Left kidney (tissue), 8 donors: ENCODE measurements at places on chromosomes 2 and 18.

GRCh38 chr18:77969972-77970371, 720.3 kb downstream of the GALR1 start:
- no peak for DNase-seq

DNA sequence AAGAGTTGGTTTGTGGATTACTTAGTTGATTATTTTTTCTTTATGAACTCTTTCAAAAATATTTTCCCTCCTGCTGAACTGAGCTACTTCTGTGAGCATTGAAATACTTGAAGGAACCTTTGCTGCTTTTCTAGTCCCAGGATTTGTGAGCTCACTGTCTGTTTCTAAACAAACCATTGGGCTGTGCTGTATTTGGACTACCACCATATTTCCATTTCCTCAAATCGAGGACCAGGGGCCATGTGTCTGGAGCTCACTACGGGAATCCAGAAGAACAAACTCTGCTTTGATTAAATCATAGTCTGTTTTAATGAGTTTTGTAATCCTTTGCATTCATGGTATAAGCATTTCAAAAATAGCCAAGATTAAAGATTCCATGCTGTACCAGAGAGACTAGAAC, 1.3 kb downstream of the MRPL33 start:
- DNase-seq, result no peak

DNA sequence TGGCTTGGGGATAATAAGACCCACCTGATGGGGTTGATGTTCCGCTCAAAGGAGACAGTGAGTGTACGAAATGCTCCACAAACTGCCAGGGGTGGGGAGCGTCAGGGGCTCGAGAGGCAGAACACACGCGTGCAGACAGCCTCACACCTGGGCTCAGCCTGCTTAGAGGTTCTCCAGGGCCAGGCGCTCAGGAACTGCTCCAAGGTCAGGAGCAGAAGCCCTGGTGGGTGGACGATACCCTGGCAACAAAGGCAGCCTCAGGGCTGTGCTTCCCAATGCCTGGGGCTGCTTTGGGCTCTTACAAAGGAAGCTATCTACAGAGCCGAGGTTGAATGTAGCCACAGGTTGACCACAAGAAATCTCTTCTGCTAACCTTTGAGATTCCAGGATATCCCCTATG, 114.4 kb downstream of the CLIP4 start:
- no peak for DNase-seq

DNA sequence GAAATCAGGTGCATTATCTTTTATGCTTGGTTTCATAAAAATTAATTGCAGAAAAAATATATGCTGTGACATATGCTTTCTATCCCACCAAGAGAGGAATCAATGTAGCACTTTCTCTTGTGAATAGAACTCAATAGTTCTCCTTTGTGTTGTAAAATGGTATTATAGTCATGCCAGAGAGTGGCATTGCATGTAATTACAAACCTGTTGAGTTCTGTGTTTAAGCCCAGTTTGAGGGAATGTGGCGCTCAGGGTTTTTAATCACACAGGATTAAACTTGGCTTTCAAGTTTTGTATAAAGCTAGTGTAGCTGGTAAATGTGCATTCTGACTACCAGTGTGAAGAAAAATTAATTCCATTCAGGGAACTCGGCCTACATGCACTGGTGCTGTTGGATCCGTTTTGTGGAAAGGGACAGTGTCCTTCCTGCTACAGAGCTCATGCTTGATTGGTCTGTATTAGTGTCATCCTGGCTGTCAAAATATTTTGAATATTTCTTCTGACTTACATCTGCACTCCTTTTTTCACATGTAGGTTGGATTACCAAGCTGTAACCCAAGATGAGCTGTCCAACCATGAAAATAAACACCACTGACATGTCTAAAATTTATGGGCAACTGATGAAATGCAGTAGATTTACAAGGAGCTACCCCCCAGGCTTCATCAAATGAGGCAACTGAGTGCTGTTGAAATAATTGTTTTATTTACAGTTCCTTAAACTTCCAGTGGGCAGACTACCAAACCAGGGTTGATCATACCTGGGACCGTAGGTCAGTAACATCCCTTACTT, 80.3 kb downstream of the SLC4A3 start:
- no peak for DNase-seq

DNA sequence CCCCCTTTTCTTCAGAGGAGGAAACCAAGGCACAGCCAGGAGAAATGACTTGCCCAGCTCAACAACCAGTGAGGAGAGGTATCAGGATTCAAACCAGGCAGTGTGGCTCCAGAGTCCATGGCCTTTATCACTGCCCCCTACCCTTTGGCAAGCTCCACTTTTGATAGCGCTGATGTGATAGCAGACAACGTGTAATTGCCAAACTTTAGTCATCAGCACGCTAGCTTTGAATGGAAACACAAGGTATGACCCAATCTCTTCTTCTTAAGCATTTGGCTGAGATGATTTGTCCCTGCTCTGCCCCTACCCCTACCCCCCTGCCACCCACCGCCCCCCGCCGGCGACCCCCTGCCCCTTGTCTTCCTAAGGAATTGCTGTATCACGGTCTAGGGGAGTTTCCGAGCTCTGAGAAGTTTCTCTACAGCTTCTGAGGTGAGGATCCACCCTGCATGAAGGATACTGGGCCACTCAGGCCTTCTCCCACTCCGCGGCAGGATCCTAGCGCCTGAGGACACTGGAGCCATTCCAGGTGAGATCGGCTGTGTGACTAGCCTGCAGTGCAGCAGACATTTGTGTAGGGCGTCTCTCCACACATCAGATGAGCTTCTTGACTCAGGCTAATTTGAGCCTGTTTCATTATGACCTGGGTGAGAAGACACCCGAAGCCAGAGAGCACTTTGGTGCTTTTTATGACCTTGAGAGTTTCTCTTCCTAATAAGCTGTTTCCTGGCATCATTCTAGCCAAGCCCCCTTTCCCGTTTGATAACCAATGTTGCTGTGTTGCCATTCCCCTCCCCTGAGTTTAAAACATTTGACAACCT, 75.1 kb upstream of the MAP4K4 start:
- DNase-seq, result no peak

- DNase-seq, result no peak
These were observed 251.4 kb upstream of the UBE2E3 start for GRCh38 chr2:180728928-180729559.

DNA sequence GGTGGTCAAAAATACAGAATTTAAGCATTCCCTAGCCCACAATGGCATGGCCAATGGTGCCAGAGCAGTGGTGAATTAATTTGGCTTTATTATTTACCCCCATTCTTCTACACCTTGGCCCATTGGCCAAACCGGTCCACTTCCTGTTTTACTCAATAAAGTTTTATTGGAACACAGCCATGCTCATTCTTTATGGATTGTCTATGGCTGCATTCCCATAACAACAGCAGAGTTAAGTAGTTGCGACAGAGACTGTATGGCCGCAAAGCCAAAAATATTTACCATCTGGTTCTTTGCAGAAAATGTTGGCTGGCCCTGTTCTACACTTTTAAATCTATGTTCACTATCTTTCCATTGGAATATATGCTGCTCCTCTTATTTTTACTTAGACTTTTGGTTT, 130.3 kb upstream of the CCDC68 start:
- no peak for DNase-seq

- no peak for DNase-seq
These were observed 16.5 kb upstream of the FIGN start for GRCh38 chr2:163752267-163752666.

- no peak for DNase-seq
These were observed 479 bp upstream of the ATP5F1A start for GRCh38 chr18:46098616-46098933.

DNA sequence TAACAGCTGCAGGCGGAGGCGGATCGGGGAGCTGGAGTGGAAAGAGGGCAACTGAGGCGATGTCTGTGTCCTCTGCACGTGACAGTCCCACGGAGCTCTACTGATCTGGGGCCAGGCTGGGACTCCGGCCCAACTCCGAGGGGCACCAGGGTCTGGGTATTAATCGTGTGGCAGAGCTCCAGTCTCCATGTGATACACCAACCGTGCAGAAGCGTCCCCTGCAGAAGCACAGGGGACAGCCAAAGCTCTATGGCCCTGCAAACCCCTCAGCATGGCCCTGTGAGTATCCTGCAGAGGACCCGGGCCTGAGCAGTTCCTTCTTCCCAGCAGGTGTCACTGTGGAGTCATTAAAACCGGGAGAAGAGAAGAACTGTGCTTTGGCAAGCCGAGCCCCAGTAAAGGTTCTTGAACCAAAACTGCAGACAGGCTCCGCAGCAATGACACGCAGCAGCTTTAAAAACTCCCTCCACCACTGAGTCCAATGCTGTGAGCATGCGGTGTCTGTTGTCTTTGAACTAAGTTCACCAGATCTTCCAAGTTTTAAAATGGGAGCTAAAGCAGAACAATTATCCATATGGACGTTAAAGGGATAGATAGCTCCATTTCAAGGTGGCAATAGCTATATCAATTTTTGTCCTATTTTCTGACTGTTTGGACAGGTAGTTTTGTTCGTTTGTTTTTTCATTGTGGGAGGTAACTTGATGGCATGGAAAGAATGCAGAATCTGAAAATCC, 79.4 kb downstream of the TMEM182 start:
- DNase-seq, result peak; percentile 68

- no peak for DNase-seq
These were observed 46.1 kb upstream of the PLB1 start for GRCh38 chr2:28449488-28450395.

DNA sequence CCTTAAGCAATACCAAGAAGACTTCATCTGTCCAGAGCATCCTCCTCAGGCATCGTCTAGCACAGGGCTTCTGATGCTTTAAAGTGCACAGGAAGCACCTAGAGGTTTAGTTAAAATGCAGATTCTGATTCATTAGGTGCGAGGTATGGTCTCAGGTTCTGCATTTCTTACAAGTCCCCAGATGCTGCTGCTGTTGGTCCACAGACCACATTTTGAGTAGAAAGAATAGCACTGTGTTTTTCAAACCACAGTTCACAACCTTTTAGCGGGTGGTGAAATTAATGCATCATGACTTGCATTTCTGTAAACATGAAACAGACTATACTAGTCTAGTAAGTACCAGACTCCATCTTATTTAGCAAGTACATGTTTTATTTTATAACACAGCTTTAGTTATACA, 134.6 kb downstream of the TMEFF2 start:
- DNase-seq, result no peak

- no peak for DNase-seq
These were observed 18.3 kb upstream of the ALLC start for GRCh38 chr2:3639653-3640052.

GRCh38 chr18:35713545-35713944, 132.0 kb downstream of the GALNT1 start:
- no peak for DNase-seq

DNA sequence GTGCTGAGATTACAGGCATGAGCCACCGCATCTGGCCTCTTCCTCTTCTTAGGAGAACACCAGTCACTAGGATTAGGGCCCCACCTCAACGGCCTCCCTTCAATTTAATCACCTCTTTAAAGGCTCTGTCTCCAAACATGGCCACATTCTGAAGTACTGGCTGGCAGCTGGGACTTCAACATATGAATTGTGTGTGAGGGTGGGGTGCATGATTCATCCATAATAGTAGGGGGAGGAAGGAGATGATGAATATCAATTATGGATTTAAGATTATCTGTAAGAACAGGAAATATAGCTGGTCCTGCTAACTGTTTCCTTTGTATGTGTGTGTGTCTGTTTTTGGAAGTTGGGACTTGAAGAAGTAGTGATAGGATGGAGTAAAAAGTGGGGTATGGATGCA, 14.7 kb upstream of the EPG5 start:
- no peak for DNase-seq

DNA sequence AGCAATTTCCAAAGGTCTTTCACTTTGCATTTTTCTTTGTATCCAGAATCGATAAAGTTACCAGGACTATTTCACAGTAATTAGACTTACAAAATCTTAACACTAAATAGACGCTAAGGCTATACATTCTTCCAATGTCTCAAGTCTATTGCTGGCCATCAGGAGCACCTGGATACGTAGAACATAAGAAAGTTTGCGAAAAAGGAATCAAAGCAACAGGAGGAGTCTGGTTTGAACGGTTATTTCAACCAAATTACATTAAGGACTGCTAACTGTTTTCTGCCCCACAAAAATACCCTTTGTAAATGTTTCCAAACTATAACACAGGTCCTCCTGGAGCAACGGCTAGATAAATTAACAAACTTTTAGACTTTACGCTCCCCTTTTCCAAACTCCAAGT, 1.4 kb upstream of the HNRNPA3 start:
- DNase-seq, result no peak

DNA sequence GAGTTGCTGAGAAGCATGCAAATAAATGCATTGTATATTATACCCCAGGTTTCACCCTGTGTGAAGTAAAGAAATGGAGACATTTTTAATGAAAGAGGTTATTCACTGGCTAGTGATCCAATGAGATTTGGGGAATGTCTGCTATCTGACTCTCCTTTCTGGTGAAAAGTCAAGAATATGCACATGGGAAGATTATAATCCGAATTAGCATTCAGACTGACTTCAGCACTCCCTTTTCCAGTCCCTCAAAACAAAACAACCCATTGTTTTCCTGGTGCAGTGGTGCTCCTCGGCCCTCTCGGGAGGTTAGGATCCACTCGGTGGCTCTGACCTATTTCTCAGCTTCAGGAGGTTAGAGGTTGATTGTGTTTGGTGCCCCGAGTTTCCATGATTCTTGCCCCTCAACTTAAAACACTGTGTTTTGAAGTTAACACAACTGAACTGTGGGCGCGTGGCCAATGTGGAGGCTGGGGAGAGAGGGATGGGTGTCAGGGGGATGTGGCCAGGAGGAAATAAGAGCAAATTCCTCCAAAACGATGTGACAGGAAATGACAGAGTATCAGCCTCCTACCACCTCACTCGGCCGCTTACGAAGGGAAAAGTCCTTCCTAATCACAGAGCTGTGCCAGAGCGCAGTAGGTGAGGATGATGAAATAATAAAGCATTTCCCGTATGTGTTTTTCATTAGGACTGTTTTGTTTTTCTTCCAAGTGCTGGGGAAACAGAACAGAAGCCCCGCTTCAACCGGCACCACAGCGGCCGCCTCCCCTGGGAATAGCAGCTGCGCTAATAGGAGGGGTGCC, 440.1 kb downstream of the MTX2 start:
- no peak for DNase-seq

DNA sequence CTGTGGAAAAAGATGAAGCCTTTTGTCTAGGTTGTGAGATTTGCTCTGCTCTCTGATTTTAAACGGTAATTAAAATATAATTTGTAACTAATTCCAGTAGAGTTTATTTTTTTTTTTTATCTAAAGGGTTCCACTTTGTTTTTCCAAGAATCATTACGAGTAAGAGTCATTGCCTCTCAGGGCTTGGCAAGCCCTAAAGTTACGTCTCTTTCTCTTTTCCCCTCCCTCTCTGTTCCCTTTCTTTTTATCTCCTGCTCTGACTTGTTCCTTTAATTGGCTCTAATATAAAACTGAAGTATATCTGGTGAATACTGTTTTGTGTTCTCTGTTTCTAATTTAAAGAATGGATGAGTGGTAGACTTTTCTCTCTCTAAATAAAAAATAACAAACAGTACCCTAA, 75.8 kb downstream of the CALCRL start:
- no peak for DNase-seq

DNA sequence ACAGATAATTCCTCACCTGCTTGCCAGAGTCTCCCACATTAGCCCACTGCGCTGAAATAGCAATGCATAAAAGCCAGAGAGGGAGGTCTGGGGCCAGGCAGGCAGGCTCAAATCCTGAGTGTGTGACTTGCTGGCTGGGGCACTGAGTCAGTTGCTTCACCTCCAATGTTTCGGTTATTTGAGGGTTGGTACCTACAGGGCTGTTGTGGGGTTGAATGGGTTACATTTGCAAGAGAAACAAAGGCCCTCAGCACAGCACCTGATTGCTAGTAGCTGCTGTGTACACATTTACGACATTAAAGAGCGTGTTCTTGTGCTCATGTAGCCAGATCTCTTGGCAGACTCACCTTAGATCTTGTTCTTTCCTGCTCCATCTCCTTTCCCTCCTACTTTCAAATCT, 34.1 kb upstream of the FAM110C start:
- DNase-seq, result no peak
